Ovary (tissue), 10 donors: ENCODE measurements at places on chromosomes 6 and 20. TPM values are rescaled to one million over a fixed set of nuclear protein-coding genes. Genes with fewer than 3 reads are reported as not detected.

The C4B gene
- 326 TPM for polyA plus RNA-seq

The NHSL1 gene
- 0.84 TPM for polyA plus RNA-seq

The MUCL3 gene
- not detected for polyA plus RNA-seq

The TSPO2 gene
- polyA plus RNA-seq: not detected

The GZF1 gene
- 8.5 TPM for polyA plus RNA-seq

The DDX39B gene
- 219 TPM for polyA plus RNA-seq
